ENCODE measurements at places on chromosomes 5 and 9. TPM values are rescaled to one million over a fixed set of nuclear protein-coding genes. Genes with fewer than 3 reads are reported as not detected.
A peak's percentile ranks its signal among the peaks of the same experiment; 100 is the strongest.

Gene TYRP1
- 0.16 TPM for total RNA-seq

Gene TRIP13
- total RNA-seq: not detected

- H3K27me3 ChIP-seq: no peaks in the 10 kb centered on the region
- no peaks in the 10 kb centered on the region for H3K36me3 ChIP-seq
- no peak for DNase-seq
- H3K4me1 ChIP-seq: no peaks in the 10 kb centered on the region
Observed at GRCh38 chr5:73865315-73865714, 239.3 kb downstream of the ARHGEF28 start.

Gene FOXD4L4
- 0.16 TPM for total RNA-seq

DNA sequence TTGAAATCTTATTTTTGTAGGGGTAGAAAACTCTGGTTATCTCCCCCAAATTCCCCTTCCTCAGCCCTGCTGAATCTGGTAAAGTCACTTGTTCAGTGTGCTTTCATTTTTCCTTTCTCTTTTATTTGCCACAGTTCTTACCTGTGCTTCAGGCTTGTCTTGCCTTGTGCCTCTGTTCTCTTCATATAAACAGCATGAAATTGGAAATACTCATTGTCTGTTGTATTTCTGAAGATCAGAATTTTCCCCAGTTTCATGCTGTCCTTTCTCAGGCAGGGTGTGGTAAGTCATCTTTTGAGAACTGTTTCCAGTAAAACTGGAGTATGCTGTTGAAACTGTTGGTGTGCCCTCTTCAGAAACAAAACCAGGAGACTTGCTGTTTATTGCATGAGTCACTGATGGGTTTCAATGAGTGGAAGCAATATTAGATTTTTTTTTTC is 7.0 kb downstream of the PAM start:
- H3K36me3 ChIP-seq: no peaks in the 10 kb centered on the region

- DNase-seq: no peak
- no peaks in the 10 kb centered on the region for H3K36me3 ChIP-seq
- H3K27ac ChIP-seq: no peak overlapping the region
- no peaks in the 10 kb centered on the region for H3K27me3 ChIP-seq
Observed at GRCh38 chr5:84603568-84604185, 219.0 kb upstream of the EDIL3 start.

DNA sequence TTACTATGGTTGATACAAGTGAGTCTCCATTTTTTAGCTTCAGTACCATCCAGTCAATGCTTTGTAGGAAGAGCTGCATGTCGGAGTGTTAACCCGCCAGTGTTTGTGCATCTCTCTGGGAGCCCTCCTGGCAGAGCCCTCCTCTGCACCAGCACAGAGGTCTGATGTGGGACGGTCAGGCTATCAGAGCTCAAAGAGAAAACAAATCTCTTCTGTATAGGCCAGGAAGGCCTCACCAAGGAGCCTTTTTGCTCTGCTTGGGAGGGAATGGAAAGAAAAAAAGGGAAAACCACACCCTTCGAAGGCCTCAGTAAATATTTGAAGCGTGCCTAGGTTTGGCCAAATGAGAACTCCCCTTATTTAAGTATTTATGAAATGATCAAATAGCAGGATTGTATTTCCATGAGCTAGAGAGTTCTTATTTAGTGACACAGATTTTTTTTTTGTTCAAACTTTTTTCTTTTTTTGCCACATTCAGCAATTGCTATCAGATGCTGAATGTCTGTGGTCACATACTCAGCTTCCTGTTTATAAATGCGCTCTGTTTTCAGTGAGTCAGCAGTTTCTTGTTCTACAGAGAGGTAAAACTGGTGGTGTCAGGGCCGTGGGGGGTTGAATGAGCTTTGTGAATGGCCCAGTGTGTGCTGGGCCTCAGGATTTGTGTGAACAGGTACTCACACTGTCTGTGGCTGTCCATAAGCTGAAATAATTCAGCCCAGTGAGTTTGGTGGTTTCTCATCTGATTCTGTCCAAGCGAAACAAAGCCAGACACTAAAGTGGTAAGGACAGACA is 226.6 kb downstream of the SNX18 start:
- H3K4me3 ChIP-seq: no peak overlapping the region
- H3K4me1 ChIP-seq: peaks cover 22% of the 10 kb centered on the region
- H3K36me3 ChIP-seq: no peaks in the 10 kb centered on the region
- no peak for DNase-seq
- peak overlapping the region; percentile 46 for H3K27ac ChIP-seq
- no peaks in the 10 kb centered on the region for H3K27me3 ChIP-seq

DNA sequence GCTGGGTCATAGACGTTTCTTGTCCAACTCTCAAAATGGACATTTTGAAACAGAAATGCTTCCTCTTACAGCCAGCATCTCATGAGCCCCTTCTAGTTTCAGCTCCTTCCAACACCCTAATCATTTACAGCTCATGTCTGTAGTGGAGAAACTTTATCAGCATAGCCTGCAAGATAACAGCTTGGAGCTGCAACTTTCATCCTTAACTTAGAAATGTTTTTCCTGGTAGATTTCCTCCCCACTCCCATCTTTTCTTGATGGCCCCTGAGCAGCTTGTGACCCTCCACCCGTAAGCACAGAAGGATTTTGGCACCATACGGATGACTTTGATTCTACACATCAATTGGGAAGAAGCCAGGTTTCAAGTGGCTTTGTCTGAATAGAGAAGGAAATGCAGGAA is 53.5 kb upstream of the TGFBR1 start:
- H3K27me3 ChIP-seq: no peaks in the 10 kb centered on the region
- peaks cover 37% of the 10 kb centered on the region for H3K4me1 ChIP-seq
- H3K4me3 ChIP-seq: no peak overlapping the region
- no peak for DNase-seq

DNA sequence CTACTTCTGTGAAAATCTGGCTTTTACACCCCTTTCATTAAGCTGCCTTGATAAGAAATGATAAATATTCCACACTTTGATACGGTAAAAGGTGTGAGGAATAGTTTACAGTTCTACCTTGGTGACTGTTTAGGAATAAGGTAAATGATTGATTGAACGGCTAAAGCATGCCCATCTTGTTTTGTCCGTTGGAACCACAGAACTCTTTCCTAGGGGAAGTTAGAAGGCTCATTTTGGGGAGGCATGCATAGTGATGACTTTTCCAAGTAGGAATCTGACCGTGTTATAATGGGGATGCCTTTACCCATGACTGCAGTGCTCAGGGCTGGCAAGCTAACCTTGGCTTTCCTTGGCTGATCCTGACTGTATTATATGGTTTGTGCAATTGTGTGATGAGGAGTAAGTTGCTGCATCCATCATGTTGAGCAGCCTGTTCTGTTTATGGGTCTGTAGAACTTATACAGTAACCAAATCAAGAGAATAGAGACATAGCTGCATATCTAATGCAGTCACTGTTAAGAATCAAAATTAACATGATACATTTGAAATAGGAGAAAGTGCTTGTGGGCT is 24.5 kb downstream of the PCSK5 start:
- no peaks in the 10 kb centered on the region for H3K36me3 ChIP-seq
- H3K27me3 ChIP-seq: no peaks in the 10 kb centered on the region
- no peak for DNase-seq
- no peak overlapping the region for H3K27ac ChIP-seq
- no peak overlapping the region for H3K4me3 ChIP-seq

DNA sequence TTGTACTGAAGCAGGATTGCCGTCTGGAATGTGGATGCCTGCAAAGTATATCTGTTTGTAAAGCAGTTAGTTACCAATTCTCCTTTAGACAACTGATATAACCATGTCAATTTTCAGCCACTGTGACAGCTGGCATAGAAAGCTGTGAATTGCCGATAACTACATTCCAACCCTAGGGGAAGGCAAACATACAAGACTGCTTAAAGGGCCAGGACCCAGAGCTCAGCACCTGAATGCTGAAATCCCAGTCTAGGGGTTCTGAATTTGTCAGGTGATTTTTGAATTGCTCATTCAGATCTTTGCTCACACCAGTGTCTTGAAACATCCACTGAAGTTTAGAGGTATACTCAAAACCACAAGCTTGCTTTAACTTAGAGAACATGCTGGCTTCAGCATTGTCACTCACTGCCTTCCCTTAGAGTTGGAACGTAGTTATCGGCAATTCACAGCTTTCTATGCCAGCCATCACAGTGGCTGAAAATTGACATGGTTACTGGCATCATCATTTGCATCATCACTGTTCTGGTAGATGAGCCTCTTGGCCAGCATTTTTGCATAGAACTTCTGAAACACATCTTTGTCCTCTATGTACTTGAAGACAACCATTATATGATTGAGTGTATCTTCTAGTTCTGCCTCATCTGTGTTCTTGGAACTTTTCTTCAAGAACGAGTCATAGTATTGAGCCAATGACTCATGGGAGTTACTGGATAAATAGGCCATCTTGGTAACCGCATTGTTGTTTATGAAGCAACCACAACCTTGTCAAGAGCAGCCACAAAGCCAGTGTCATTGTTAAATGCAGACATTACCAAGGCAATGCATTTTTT is 82.1 kb downstream of the CCDC192 start:
- no peak overlapping the region for H3K27ac ChIP-seq
- H3K27me3 ChIP-seq: no peaks in the 10 kb centered on the region
- no peak for DNase-seq
- no peaks in the 10 kb centered on the region for H3K36me3 ChIP-seq

- DNase-seq: no peak
- no peak overlapping the region for H3K27ac ChIP-seq
- H3K36me3 ChIP-seq: no peaks in the 10 kb centered on the region
- no peak overlapping the region for H3K4me3 ChIP-seq
- peaks cover 48% of the 10 kb centered on the region for H3K4me1 ChIP-seq
Observed at GRCh38 chr5:72651779-72652178, 144.6 kb upstream of the ZNF366 start.

Gene KCNT1
- total RNA-seq: 0.28 TPM

Gene FREM1
- 45.1 TPM for total RNA-seq

Gene RAPGEF1
- 41.7 TPM for total RNA-seq

DNA sequence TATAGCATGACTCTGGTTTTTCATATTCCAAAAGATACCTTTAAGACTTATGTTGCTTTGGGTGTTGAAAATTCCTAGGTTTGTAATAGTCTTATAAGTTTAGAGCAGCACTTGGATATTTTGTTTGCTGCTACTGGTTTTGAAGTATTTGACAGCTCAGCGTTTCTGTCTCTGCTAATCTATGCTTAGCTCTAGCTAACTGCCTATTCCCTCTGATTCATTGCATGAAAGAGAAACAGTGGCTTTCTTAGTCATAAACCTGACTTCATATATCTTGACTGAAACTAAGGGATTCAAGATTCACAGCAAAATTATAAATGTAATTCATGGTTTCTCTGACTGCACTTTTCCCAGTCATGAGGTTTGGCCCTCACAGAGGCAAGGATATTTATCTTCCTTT is 35.6 kb upstream of the ANXA1 start:
- H3K4me1 ChIP-seq: peaks cover 6% of the 10 kb centered on the region
- H3K27me3 ChIP-seq: no peaks in the 10 kb centered on the region
- H3K27ac ChIP-seq: no peak overlapping the region
- no peaks in the 10 kb centered on the region for H3K36me3 ChIP-seq
- no peak overlapping the region for H3K4me3 ChIP-seq

- H3K4me3 ChIP-seq: no peak overlapping the region
- no peak overlapping the region for H3K27ac ChIP-seq
- peaks cover 7% of the 10 kb centered on the region for H3K4me1 ChIP-seq
- no peaks in the 10 kb centered on the region for H3K36me3 ChIP-seq
Observed at GRCh38 chr9:73065439-73065838, 86.2 kb upstream of the ANXA1 start.

DNA sequence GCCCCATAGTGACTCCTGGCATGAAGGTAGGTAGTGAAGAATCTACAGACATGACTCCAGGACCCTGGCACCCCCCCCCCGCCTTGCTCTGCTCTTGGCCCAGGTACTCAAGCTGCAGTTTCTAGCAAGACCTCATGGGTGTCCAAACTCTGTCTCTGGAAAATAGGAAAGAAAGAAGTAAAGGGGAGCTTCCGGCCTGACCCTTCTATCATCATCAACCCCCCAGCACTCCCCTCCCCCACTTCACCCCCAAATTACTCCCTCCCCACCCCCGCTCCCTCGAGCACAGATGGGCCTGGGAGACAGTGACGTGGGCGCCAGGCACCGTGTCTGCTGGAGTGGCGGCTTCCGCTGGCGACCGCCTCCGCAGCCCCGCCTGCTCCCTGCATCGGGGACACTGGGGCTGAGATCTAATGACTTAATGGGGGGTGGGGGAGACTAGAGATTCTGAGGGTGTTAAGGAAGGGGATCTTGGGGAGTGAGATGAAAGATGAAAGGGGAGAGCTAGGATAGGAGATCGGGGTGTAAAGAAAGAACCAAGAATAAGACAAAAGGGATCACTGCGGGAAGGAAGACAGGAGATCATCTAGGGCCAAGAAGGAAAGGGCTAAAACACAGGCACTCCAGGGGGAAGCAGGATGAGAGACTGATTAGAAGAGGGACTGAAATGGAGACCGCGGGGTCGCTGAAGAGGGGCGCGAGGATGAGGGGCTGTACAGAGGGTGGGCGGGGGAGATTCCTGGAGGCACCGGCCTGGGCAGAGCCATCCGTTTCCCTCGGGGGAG is 1.1 kb upstream of the DNAJB5 start:
- peaks cover 38% of the 10 kb centered on the region for H3K4me1 ChIP-seq
- H3K27ac ChIP-seq: peak overlapping the region; percentile 100
- no peaks in the 10 kb centered on the region for H3K36me3 ChIP-seq
- H3K27me3 ChIP-seq: no peaks in the 10 kb centered on the region

Gene SOWAHA
- total RNA-seq: not detected

DNA sequence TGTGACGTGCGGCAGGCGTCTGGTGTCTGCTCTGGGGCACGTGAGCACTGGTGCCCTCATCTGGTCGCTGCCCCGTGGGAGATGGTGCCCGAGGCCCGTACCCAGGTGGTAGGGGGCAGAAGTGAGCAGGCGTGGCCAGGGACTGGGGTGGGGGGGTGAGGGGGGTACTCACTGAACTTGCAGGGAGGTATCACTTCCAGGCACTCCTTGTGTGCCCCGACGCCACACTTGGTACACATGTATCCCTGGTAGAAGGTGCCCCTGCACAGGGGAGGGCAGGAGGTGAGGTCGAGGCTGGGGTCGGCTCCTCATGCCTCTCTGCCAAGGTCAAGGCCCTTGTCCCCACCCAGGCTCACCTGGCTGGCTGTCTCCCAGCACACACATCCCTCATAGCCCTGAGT is 45.2 kb upstream of the SARDH start:
- DNase-seq: no peak
- no peaks in the 10 kb centered on the region for H3K27me3 ChIP-seq
- no peaks in the 10 kb centered on the region for H3K36me3 ChIP-seq
- peaks cover 9% of the 10 kb centered on the region for H3K4me1 ChIP-seq

GRCh38 chr5:111779922-111780292 is 22.9 kb upstream of the NREP start:
- no peaks in the 10 kb centered on the region for H3K4me1 ChIP-seq
- H3K27me3 ChIP-seq: no peaks in the 10 kb centered on the region
- no peaks in the 10 kb centered on the region for H3K36me3 ChIP-seq
- H3K27ac ChIP-seq: no peak overlapping the region

Gene BTNL8
- total RNA-seq: 0.27 TPM

DNA sequence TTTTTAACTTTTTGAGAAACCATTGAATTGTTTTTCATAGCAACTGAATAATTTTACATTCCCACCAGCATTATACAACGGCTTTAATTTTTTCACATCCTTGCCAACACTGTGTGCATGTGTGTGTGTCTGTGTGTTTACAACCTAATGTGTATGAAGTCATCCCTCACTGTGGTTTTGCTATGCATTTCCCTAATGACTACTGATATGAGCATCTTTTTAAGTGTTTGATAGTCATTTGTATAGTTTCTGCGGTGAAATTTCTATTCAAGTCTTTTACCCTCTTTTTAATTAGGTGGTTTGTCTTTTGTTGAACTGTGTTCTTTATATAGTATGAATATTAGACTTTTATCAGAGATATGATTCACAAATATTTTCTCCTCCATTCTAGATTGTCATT is 263.1 kb upstream of the COX7C start:
- H3K27ac ChIP-seq: no peak overlapping the region
- DNase-seq: no peak
- H3K4me3 ChIP-seq: no peak overlapping the region
- H3K27me3 ChIP-seq: no peaks in the 10 kb centered on the region
